ENCODE measurements at places on chromosomes 2 and 18. TPM values are rescaled to one million over a fixed set of nuclear protein-coding genes. Genes with fewer than 3 reads are reported as not detected.

EMILIN1 gene
- total RNA-seq: 15.7 TPM

- no peak for DNase-seq
Observed at GRCh38 chr2:225937625-225938187, 538.2 kb downstream of the NYAP2 start.

DNA sequence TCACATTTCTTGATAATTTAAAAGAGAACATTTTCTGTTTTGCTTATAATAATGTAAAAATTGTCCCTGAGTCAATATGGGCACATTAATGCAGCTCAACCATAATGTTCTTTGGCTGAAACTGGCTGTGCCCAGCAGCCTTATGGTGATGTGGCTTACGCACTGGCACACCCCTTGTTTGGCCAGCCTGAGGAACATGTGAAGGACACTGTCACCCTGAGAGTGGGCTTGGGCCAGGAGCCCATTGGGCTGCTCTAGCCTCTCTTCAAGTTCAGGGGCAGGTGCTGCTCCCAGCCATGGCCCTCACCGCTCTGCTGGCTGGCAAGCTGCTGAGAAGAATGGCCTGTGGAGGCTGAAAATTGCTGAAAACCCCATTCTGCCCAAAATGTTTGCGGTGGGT, 37.5 kb downstream of the MRPL33 start:
- no peak for DNase-seq

DNA sequence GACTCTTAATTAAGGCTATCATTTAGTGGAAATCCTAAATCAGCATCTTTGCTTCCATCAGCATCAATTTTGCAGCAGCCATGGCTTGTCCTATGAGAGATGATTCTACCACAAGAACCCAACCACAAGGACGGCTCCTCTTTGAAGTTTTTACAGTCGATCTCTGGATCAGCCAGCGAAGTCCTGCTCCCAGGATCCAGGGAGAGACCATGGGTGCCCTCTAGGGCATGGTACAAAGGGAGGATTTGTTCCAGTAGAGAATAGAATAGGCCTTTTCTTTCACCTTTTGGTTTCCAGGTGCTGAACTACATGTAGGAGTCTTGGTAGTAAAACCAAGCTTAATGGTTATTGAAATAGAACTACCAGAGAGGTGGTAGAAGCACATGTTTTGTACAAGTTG, 52.7 kb downstream of the TMEM200C start:
- no peak for DNase-seq

SKOR2 gene
- not detected for total RNA-seq

DNA sequence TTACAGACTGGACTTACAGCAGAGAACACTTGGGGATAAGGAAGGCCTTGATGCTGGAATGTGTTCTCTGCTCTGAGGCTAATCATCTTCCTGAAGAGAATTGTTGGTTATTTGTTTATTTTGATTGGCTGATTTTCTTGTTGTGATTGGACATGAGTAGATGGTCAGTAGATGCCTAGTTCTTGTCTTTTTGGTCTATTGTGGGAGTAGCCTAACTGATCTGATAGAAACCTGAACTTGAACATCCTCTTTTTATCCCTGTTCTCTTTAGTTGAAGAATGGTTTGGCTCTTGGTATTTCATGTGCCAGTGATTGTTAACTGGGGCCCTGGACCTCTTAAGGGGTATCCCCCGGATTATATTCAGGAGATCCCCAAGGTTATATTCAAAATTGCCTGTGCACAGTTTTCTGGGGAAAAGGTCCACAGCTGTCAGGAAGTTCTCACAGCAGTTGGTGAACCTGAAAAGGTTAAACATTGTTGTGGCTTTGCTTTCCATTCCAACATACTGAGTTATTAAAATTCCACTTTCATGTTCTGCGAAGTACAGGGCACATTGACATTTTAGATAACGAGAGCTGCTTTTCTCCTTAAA, 13.6 kb downstream of the TWSG1 start:
- no peak for DNase-seq

CABYR gene
- not detected for total RNA-seq

EML6 gene
- 0.59 TPM for total RNA-seq

DNA sequence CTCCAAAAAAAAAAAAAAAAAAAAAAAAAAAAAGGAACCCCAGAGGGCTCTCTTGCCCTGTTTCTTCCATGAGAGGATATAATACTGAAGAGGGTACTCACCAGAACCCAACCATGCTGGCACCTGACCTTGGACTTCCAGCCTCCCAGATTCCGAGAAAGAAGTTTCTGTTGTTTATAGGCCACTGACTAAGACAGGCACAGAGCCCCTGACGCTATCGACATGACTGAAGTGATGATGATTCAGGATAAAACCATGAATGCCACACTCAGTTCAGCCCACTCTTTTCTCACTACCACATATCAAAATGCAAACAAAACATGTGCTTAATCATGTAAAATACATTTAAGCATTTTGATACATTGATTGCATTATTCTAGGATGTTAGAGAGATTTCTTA, 66.1 kb upstream of the CDCA7 start:
- DNase-seq: no peak

GRCh38 chr2:217475101-217475500, 527.7 kb downstream of the TNS1 start:
- no peak for DNase-seq

DNA sequence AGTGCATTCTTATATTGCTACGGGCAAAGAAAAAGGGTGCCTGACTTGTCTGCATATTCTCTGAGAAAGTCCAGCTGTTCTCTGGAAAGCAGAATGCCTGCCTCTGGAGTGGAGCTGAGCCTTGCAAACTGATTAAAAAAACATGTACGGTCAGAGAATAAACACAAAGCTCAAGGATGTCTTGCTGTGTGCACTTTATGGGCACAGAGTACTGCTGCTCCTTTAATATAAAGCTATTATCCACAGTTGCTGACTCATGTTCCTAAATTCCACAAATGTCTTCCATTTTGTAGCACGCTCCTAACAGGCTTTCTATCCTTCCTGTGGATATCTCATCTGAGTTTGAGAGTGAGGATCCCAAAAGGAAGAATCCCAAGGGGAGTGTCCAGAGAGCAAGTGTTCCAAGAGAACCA, 229.0 kb downstream of the MREG start:
- no peak for DNase-seq
